ENCODE measurements at places on chromosomes 6 and 20. TPM values are rescaled to one million over a fixed set of nuclear protein-coding genes. Genes with fewer than 3 reads are reported as not detected.

The PRDM1 gene
- 4.5 TPM for total RNA-seq

The C20orf96 gene
- total RNA-seq = 11.2 TPM

The CRISP2 gene
- total RNA-seq = not detected

The DYNLT2 gene
- 0.65 TPM for total RNA-seq

The EYA4 gene
- total RNA-seq = 10.3 TPM

The DLGAP4 gene
- 64.9 TPM for total RNA-seq

The GPR63 gene
- total RNA-seq = 0.64 TPM
